ENCODE measurements at places on chromosomes 5 and 9. TPM values are rescaled to one million over a fixed set of nuclear protein-coding genes. Genes with fewer than 3 reads are reported as not detected.

CCIN gene
- not detected for total RNA-seq

PDLIM7 gene
- 204 TPM for total RNA-seq

FAM200C gene
- total RNA-seq: 0.73 TPM

C7 gene
- total RNA-seq: 0.98 TPM

DNA sequence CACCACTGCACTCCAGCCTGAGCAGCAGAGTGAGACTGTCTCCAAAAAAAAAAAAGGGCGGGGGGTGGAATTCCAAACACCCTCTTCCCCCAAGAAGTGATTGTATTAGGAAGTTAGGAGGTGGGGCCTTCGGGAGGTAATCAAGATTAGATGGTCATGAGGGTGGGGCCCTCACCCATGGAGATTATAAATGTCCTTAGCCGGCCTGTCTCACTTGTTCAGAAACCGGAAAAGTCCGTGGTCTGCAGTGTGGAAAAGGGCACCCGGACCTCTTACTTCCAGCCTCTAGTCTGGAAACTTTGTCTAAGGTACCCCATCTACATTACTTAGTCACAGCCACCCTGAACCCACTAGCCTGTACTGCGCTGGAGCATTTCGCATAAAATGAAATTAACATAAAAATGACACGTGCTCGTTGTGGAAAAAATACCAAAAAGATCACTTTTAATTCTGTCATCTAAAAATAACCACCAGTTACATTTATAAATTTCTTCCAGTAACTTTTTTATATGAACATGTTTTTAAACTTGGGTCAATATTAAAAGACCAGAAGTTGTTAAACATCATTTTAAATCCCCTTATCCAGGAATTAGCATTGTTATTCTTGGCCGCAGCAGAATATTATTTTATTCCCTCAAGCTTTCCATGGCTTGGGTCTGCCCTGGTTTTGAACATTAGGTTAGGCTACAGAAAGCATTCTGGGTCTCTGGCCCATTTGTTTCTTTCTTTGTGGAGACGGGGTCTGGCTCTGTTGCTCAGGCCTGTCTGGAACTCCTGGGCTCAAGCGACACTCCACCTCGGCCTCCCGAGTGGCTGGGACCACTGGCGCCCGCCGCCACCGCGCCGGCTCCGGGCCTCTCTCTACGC, 1.2 kb upstream of the CKS2 start:
- no peak for DNase-seq

- no peak for DNase-seq
Measured at GRCh38 chr5:54579591-54580295, 62.2 kb downstream of the SNX18 start.

- peak; percentile 46 for DNase-seq
Measured at GRCh38 chr5:74164725-74165235, 475.7 kb downstream of the ENC1 start.

GRCh38 chr9:108087781-108088180, 598.2 kb upstream of the KLF4 start:
- peak; percentile 69 for DNase-seq

- no peak for DNase-seq
Measured at GRCh38 chr5:14443671-14444093, 137.9 kb upstream of the OTULINL start.

GRCh38 chr5:66603881-66604280, 7.7 kb downstream of the MAST4 start:
- DNase-seq: no peak

GRCh38 chr5:54063817-54064216, 246.6 kb downstream of the ARL15 start:
- no peak for DNase-seq
